ENCODE measurements at places on chromosomes 13 and 19.

DNA sequence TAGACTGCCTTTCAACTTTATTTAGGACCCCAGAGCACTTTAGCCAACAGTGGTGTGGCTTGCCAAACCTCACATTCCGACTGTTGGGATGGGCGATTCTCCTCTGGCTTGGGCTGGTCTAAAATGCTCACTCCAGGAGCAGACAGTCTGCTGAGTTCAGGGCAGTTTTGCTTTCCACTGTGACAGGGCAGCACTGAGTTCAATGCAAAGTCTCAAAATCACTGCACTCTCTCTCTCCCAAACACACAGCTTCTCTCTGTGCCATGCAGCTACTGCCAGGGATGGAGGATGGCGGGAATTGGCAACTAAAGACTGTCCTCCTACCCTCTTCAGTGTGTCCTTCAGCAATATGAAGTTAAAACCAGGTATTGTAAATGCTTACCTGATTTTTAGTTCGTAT lies 13.2 kb downstream of the NAPSA start:
- DNase-seq, result no peak

DNA sequence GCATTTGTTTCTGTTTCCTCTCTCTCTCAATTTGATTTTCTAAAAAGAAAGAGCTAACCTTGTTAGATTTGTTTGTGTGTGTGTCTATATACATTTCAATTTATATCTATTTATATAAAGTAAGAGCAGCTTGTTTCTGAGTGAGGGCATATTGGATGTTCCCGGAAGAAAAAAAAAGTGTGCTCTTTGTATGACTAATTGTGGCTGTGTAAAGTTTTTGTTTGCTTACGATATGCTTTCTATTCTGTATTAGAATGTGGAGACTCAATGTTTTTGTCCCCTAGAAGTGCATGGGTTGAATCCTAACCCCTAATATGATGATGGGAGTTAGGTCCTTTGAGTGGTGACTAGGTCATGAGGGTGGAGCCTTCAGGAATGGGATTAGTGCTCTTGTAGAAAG lies 66.6 kb upstream of the C1QTNF9B start:
- no peak for DNase-seq

DNA sequence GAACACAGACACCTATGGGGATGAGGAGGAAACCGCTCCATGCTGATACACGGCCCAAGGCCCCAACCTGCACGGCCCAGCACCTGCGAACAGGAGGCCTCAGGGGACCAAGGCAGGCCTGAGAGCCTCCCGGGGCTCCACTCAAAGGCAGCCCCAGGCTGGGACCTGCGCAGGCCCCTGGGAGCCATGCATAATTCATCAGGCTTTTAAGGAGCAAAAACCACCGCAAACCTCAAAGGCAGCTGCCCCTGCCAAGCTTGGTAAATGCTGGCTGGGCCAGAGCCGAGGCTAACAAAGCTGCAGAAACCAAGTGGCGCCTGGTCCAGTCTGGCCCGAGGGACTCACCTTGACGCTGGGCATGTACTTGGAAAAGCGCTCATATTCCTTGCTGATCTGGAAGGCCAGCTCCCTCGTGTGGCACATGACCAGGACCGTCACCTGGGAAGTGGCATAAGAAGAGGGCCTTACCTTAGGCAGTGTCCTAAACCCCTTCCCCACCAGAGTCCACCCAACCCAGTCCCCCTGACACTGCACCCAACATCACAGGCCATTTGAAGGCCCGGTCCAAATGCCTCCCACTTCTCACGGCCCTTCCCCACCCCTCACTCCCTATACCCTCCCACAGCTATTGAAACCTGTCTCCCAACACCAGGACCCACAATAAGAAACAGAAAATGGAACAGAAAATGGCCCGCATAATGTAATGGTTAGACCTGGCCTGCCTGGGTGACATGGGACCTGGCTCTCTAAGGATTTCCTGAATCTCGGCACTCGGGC lies 7.8 kb downstream of the DDX39A start:
- DNase-seq, result no peak

DNA sequence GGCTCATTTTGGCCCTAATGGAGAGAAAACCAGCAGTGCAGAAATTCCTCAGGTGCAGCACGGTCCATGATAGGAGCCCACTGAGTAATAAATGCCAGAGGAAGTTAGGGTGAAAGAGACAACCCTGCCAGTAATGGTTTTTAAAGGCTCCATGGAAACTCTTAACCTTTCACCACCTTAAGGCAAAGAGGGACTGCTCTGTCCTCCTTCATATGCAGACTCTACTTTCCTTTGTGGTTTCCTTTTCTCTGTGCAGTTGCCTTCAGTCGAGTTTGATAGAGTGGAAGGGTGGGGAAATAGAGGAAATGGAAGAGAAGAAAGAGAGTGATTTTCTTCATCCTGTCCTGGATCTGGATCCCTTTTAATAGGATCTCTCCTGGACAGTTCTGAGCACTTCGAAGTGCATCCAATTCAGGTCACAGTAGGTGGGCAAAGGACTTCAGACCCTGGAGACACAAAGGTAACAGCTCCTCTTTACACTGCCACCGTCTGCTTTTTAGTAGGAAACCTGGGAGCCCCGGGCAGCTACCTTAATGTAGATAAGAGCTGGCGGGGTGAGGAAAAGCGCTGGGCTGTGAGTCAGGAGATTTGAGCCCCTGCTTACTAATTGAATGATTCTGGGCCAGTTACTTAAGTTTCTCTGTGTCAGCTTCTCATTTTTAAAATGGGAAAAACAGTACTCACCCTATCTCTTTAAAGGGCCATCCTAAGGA lies 294.8 kb downstream of the KCNRG start:
- DNase-seq, result no peak

- no peak for DNase-seq
Observed at GRCh38 chr13:27808851-27809550, 16.7 kb downstream of the GSX1 start.

DNA sequence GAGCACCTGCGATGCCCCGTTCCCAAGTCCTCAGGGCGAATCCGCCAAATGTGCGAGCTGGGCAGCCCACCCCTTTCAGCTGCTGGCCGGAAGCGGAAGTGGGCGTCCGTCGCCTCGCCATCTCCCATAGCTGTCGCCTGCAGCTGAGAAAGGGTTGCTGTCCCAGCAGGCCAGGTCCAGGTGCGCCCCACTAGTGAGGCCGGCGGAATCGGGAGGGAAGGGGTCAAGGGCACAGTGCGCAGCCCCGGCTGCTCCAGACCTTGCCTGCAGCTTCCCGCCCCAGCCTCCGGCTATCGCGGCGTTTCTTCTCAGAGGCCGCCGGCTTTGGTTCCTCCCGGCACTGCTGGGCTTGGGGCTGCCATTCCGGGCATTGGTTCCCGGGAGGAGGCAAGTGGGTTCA lies at the start of gene ZNF177:
Gene ZNF177, plus strand, starts transcription at position 109 of the 400 bp plus-strand sequence. CDS start 15,299 bp downstream, outside the sequence.
- DNase-seq, result peak; percentile 2
